H4 (cell line): ENCODE measurements at places on chromosomes 11 and 22. TPM values are rescaled to one million over a fixed set of nuclear protein-coding genes. Genes with fewer than 3 reads are reported as not detected.

- DNase-seq = peak; percentile 83
Observed at GRCh38 chr11:17683377-17684161, 35.8 kb upstream of the MYOD1 start.

NEFH gene
- total RNA-seq = not detected in 2 replicates

DNA sequence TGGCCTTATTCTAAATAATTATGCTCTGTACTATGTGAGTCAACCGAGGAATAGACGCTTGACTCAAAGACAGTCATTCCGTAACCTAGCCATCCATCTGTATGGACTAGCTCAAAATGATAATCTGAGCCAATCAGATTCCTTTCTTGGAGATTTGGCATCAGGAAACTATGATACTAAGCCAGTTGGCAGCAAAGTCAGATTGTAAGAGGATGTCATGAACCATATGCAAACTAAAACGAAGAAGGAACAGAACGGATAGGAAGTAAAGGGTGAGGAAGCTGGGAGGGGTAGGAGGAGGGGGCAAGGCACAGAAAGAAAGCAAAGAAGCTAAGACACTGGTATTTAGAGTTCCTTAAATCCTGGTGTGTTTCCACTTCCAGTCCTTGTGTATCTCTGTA, 10.7 kb upstream of the SESN3 start:
- DNase-seq = no peak

DNA sequence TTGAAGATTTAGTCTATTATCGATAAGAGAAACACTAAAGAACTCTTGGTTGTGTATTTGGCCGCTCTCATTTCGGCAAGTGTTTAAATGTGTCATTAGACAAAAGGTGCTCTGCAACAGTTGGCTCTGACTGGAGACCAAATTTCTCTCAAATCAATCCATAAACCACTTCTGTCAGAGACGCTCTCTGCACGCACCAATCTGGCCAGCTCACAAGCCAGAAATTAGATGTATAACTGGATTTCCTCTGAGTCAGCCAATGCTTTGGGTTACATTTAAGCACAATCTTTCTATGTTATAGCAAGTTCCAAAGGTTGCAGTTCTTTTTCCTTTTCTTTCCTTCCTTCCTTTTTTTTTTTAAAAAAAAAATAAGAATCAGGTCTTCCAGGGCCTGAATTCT, 17.6 kb upstream of the PARVA start:
- DNase-seq = no peak

UPK2 gene
- total RNA-seq = not detected in 2 replicates

GRCh38 chr22:42780070-42780540, 59.4 kb upstream of the A4GALT start:
- peak; percentile 89 for DNase-seq

DNA sequence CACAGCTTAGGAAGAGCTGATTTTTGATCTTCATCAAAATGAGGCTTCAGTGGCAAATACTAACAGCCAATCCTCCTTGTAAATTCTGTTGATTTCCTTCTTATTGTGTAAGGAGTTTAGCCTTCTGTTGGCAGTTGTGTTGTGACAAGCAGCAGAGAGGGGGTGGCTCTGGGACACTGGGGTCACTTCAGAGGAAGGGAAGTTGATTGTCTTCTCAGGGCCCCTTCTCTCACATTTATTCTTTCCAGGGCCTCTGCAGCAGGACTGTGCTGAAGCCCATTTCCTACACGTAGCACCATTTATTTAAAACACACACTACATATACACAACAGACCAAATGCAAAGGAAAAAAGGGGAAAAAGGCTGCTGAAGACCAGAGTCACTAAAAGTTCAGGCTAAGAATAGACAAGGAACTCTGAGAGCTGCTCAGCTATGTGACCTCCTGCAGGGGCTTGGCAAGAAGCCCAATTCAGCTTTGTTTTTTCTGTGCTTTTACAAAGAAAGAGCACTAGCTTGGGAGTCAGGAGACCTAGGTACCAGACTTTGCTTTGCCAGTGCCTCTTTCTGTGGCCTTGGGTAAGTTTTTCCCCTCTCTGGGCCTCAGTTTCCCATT, 28.3 kb upstream of the UPB1 start:
- peak; percentile 32 for DNase-seq

GNG3 gene
- 0.41 TPM in 1 of 2 replicates, not detected in the other for total RNA-seq

DNA sequence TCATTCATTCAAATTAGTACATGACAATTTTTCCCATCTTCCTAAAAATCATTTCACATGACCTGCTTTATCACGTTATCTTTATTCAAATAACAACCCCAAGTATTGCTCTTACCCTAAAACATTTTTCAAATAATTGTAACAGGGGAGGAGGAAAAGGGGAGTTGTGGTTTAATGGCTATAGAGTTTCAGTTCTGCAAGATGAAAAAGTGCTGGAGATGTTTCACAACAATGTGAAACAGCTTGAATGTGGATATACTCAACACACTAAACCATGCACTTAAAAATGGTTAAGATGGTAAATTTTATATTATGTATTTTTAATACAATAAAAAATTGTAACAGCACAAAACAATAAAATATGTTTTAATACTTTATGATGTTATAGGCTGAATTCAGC, 161.6 kb upstream of the GUCY1A2 start:
- no peak for DNase-seq

FGF4 gene
- total RNA-seq = 0.02 TPM in 1 of 2 replicates, not detected in the other

CCDC89 gene
- total RNA-seq = not detected in 2 replicates

DNA sequence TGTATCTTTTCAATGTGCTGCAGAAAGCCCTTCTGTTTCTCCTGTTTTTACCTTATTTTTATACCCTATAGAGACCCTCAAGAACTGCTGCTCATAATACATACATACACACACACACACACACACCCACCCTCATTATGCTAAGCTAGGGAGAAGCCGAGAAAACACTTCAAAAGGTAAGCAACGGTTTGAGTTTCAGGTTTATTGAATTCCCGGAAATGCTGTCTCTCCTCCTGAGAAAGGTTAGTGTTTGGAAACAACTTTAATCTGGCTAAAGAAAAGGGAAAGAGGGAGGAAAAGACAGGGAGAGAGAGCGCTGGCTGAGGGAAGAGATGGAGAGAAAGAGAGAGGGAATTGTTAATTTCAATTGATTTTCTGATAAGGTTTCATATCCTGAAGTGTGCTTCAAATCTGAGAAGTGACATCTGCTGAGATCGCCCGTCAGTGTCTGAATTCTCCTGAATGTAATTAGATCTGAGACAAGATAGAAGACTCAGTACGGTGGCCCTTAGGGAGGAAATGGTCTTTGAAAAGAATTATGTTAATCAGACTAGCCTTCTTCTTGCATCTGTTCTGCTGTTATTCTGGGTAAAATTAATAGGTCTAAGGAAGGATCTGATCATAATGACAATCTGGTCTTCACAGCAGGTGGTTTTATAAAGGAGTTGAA, 169.1 kb downstream of the NXPE2 start:
- DNase-seq = no peak

DNA sequence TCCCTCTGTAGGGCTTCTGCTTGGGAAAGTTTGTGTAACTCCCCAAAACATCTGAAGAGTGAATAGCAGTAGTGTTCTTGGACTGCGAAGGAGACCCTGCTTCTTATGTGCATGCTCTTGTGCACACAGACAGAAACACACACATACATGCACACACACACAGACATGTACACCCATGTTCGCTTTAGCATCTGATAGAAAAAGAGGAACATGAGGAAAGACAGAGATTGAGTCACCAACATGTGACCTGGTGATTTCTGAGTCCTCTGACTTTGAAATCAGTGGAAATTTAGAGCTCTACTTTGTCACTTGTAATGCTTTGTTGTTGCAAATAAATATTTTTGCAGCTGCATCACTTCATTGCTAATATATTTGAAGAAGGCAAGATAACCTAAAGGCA, 23.8 kb downstream of the CD44 start:
- no peak for DNase-seq

DNA sequence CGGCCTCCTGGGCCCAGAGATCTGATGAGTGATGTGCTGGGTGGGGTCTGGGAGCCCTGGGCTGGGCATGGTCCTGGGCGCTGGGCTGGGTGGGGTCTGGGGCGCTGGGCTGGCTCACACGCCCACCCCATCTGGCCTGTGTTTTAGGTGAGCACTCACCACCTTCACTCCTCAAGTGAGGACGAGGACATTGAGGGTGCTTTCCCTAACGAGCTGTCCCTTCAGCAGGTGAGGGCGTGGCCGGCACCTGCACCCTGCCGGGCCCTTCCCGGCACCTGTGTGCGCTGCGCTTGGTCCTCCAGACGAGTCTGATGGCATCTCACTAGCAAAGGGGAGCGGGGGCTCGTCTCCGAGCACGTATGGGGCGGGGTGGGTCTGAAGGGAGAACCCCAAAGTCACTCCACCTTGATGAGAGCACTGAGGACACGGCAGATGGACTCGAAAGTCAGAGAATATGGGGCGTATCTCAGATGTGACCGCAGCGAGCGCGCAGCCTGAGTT, 37.9 kb downstream of the SBF1 start:
- DNase-seq = no peak

GRCh38 chr22:27989758-27990450, 70.8 kb upstream of the PITPNB start:
- no peak for DNase-seq

DNA sequence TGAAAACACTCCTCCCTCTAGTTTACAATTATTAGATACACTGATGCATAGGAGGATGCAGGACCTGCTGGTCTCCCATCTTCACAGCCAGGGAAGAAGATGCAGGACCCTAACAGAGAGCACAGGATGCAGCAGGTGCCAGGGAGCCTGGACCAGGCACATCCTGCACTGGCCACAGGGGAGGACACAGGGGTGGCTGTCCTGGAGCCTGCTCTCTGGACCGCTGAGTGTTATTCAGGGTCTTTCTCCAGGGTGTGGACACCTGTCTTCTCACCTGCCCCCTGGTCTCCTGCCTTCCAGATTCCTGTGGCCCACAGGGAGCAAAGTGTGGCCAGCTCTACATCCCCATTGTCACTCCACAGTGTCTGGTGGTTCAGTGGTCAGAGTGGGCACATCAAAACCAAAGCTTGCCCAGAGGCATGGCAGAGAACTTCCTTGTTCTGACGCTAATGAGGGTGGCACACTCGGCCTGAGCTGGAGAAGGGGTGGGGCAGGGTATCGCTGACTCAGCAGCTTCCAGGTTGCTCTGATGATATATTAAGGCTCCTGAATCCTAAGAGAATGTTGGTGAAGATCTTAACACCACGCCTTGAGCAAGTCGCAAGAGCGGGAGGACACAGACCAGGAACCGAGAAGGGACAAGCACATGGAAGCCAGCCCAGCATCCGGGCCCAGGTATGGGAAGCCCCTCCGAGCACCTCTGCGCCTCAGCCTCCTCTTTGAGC, at the start of gene APOBEC3A:
APOBEC3A (plus strand) TSS at position 564 of the 725 bp plus-strand sequence; CDS start at position 647, 83 bp downstream.
- DNase-seq = no peak

- DNase-seq = no peak
Observed at GRCh38 chr22:30297276-30297990, 8.1 kb upstream of the CASTOR1 start.

DNA sequence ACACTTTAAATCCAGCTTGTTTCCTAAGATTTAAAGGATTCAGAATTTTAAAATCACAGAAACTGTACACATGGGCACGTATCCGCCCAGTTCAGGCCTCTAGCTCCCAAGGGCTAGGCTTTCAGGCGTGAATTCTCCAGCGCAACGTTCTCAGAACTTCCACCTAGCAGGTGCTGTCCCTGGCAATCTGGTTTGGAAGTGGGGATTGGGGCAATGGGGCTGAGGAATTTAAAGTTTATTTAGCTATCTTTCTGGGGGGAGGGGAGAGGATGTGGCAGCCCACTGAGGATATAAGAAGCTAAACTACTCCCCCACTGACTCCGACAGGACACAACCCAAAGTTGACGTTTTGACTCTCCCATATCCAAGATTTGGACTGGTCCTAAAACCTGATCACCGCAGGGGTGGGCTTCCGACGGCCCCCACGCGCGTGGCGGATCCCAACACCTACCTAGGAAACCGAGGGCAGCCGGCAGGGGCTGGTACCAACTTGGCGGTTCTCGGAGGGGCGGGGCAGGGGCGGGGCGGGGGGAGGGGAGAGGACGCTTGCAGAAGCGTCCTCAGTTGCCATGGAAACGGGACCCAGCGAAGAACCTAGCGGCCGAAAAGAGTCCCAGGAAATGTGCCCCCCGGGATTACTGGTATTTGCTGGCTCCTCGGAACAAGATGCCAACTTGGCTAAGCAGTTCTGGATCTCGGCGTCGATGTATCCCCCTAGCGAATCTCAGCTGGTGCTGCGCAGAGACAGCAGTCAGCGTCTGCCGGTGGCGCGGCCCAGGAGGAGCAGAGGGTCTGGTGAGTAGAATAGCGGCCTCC, at the start of gene HOATZ:
HOATZ (plus strand) TSS at position 563 of the 816 bp plus-strand sequence; CDS start at position 570, 7 bp downstream.
- no peak for DNase-seq

DNA sequence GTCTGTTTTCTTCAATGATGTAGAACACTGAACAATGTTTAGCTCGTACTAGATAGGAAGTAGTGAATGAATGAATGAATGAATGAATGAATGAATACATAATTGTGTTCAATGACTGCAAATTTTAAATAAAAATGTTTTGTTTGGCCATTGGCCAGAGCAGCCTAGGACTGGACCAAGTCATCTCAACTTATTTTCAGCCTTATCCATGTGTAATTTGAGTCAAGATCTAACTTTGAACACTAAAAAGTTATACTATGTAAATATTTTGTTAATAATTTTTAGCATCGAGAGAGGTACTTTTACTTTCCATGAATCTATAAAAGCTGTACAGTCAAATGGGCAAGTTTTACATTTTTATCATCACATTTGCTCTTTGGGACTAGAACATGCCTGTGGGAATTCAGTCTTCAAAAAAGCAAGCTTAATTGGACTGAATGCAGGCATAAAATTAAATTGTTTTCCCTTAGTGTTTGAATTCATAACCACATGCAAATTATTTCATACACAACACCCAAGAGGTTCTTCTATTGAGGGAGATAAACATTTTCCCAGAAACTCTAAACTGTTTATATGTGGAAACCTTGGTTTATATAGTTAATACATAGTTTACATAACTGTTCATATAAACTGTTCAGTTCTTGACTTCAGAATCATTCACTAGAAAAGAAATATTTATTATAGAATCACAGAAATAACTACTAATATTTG, 222.1 kb upstream of the ANO3 start:
- DNase-seq = no peak

- no peak for DNase-seq
Observed at GRCh38 chr11:73227571-73228211, 9.6 kb downstream of the P2RY2 start.

DNA sequence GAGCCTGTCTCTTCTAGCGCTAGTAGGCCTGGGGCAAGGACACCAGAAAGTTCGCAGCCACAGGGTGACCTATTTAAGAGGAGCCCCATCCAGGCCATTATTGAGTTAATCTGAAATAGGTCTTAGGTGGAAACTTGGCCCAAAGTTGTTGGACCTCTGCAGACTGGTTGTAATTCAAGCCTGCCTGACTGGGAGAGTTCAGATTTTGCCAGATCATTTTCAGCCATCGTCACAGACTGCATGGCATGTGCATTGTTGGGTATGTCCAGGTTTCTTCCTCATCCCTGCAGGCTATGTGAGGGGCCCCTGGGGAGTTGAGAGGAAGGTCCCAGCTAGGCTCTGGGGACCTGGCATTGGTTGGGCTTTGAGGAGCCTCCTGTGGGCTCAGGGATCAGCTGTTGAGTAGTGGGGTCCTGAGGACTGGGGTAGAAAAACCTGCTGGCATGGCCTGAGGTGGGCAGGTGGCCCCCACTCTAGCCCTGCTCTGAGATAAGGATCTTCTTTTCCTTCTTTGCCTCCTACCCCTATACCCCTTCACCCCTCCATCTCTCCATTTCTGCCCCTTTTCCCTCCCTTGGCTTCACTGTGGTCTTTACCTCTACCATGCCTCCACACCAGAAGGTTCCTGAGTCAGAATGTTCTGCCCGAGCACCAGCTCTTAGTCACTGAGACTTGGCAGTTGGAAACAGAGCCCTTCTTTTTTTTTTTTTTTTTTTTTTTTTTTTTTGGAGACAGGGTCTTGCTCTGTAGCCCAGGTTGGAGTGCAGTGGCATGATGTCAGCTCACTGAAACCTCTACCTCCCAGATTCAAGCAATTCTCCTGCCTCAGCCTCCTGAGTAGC, 112.7 kb downstream of the MORC2 start:
- no peak for DNase-seq

TAF10 gene
- total RNA-seq = 96.9 and 142 TPM in 2 replicates
